Effector memory CD4-positive, alpha-beta T cell (primary cell): ENCODE measurements at places on chromosomes 5 and 9.

- DNase-seq: no peak
These were observed 66.1 kb downstream of the TRPM6 start for GRCh38 chr9:74821636-74822035.

GRCh38 chr9:36828611-36829013 lies 205.5 kb downstream of the PAX5 start:
- no peak for DNase-seq

DNA sequence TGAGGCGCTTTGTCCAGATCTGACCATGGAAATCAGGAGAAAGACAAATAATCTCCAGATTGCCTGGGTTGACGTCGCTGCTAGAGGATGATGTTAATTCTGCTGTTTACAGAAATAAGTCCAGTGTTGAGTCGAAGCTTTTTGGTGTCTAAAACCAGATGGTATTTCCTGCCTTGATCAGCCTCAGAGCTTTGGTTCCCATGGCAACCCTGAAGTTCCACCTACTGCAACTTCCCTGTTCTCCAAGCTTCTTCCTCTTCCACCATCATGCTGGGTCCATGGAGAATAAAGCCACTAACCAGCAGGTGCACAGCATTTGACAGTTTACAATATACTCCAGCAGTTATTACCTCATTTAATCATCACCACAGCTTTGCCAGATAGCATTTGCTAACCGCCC lies 18.0 kb upstream of the GABBR2 start:
- no peak for DNase-seq

DNA sequence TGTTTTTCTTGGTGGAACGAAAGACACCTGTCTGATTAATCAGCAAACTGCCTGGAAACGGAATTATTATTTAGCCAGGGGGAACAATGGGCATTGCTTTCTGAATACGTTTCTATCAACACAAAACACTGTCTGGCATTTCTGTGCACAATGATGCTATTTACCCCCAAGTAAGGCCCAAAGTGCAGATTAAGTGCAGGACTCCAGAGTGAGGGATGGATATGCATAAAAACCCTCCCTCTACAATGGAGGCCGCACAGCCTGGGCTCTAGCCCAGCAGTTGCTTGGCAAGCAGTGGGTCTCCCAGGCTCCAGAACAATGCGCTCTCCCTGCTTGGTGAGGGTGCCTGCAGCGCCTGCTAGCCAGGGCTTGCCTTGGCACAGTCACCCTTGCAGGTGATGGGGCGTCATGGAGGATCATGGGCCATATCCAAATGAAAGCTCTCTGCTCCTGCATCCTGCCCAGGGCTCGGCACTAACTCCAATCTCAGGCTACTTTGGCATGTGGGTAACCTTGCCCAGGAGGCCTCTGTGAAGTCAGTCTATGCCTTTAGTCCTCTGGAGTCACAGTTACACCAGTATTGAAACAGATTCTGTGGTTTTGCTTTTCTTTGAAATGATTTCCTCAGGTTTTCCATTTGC lies 11.5 kb upstream of the SPATA24 start:
- no peak for DNase-seq

DNA sequence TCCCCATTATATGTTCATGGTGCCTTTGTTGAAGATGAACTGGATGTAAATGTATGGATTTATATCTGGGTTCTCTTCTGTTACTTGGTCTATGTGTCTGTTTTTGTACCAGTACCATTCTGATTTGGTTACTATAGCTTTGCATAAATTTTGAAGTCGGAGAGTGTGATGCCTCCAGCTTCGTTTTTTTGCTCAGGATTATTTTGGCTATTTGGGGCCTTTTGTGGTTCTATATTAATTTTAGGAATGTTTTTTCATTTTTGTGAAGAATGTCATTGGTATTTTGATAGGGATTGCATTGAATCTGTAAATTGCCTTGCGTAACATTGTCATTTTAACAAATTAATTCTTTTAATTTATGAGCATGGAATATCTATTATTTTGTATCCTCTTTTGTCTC lies 36.6 kb upstream of the ZNF366 start:
- DNase-seq: no peak

DNA sequence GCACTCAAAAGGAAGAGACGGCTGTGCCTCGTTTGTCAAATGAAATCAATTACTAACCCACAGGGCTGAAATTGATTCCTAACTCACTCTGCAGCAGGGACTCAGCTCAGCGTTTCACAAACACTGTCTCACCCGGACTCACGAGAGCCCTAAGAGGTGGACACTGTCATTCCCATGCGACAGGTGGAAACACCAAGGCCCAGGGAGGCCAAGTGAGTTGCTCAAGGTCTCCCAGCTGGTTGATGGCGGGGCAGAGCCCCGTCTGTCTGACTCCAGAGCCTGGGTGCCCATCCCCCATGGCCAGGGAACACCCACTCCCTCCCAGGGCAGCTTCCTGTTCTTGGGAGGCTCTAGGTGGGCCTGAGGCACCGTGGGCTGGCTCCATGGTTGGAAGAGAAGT lies 1.3 kb upstream of the PLPP7 start:
- DNase-seq: no peak

- no peak for DNase-seq
These were observed 25.5 kb upstream of the RAI14 start for GRCh38 chr5:34630596-34630995.

DNA sequence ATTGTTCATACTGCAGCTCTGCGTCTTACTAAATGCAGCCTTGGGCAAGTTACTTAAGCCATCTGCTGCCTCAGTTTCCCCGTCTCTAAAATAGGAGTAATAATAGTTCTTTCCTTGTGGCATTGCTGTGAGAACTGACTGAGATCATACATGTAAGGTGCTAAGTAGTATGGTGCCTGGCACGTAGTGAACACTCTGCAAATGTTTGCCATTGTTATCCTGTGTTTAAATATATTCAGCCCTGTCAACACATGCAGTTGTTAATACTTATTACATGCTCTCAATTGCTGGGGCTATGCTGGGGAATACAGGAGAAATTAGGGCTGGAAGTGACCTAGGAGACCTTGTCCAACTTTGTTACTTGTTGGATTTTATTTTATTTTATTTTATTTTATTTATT lies 105.2 kb upstream of the RAI14 start:
- DNase-seq: no peak

- no peak for DNase-seq
These were observed 60.0 kb downstream of the MEGF9 start for GRCh38 chr9:120654272-120654671.

DNA sequence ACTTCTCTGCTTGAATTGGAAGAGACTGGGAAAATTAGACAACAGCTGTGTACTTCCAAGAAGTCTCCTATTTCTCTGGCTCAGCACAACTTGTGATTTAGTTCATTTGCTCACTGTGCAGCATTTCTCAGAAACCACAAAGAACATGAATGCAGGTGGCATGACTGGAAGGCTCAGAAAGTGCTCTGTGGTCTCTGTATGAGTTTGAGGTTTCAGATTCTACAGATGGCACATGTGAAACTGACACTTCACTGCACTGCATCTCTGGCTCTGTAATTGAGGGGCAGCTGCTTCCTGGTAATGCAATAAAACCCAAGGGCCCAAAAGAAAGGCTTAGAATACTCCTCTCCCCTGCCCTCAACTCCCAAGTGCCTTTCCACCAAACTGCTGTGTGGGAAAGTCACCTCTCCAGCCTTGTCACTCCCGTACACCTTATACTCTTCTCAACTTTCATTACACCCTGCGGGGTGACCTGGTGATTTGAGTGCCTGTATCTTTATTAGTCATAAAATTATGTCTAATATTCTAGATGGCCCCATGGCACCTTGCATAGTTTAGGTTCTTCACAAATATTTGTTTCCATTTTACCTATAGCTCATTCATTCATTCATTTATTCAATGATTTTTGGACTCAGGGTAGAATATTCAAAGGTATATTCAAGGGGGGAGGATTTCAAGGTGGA lies 82.5 kb downstream of the ESM1 start:
- DNase-seq: no peak

DNA sequence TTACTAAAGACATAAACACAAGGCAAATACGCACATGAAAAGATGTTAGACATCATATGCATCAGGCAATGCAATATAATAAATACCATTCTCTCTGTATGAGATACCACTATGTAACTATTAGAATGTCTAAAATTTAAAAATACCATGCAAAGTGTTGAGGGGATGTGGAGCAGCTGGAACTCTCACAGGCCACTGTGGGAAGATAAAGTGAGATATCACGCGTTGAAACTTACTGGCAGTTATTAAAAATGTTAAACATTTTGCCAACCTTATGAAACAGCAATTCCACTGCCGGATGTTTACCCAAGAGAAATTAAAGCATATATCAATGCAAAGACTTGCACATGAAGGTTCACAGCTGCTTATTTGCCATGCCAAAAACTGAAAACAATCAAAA lies 556.7 kb downstream of the LRRC70 start:
- DNase-seq: no peak

- DNase-seq: no peak
These were observed 50.9 kb downstream of the FANCC start for GRCh38 chr9:95266649-95267048.
